Melanocyte of skin (primary cell): ENCODE measurements at places on chromosomes 3 and 15. TPM values are rescaled to one million over a fixed set of nuclear protein-coding genes. Genes with fewer than 3 reads are reported as not detected.

SAMD7 gene
- not detected in 2 replicates for total RNA-seq

CFAP100 gene
- total RNA-seq: not detected in 2 replicates

SIDT1 gene
- total RNA-seq: under 0.01 TPM in 2 replicates

PLAAT1 gene
- 0.34 and 2.9 TPM in 2 replicates for total RNA-seq

GYG1 gene
- 41.0 TPM in 2 replicates for total RNA-seq

CCDC39 gene
- not detected in 2 replicates for total RNA-seq

POC1A gene
- 5.8 and 7.9 TPM in 2 replicates for total RNA-seq

EAF2 gene
- total RNA-seq: 2.0 and 2.7 TPM in 2 replicates

PLA2G4F gene
- under 0.01 TPM in 1 of 2 replicates, not detected in the other for total RNA-seq

DCLK3 gene
- total RNA-seq: under 0.01 TPM in 1 of 2 replicates, not detected in the other

EPHB1 gene
- total RNA-seq: 0.36 TPM in 1 of 2 replicates, not detected in the other

FBXW12 gene
- not detected in 2 replicates for total RNA-seq

RHOV gene
- under 0.01 and 0.36 TPM in 2 replicates for total RNA-seq

ANKUB1 gene
- not detected in 2 replicates for total RNA-seq

TGFBR2 gene
- total RNA-seq: 50.2 and 108 TPM in 2 replicates

RAB43 gene
- 25.3 and 29.0 TPM in 2 replicates for total RNA-seq

MOBP gene
- under 0.01 and 0.15 TPM in 2 replicates for total RNA-seq

TP63 gene
- 0.31 TPM in 1 of 2 replicates, not detected in the other for total RNA-seq

PTX3 gene
- total RNA-seq: 2.0 and 3.2 TPM in 2 replicates

SGO1 gene
- 6.2 and 10.3 TPM in 2 replicates for total RNA-seq

VEPH1 gene
- 158 and 274 TPM in 2 replicates for total RNA-seq

ARL14 gene
- total RNA-seq: not detected in 2 replicates

INKA1 gene
- total RNA-seq: 7.6 and 13.7 TPM in 2 replicates

HIGD2B gene
- under 0.01 and 0.36 TPM in 2 replicates for total RNA-seq

LRRC3B gene
- not detected in 2 replicates for total RNA-seq

MEIS2 gene
- 2.1 and 4.7 TPM in 2 replicates for total RNA-seq

TGM4 gene
- total RNA-seq: not detected in 2 replicates

FANCD2OS gene
- total RNA-seq: not detected in 2 replicates

NIT2 gene
- 28.0 and 45.5 TPM in 2 replicates for total RNA-seq

FBXL22 gene
- under 0.01 and 0.73 TPM in 2 replicates for total RNA-seq

MYH15 gene
- total RNA-seq: under 0.01 and 0.31 TPM in 2 replicates

FBLN2 gene
- total RNA-seq: 0.46 and 0.67 TPM in 2 replicates

SYNPR gene
- total RNA-seq: not detected in 2 replicates

C3orf70 gene
- 7.6 and 16.7 TPM in 2 replicates for total RNA-seq

SLC15A2 gene
- total RNA-seq: 0.69 and 0.73 TPM in 2 replicates

GOLGA6L4 gene
- 0.73 and 1.0 TPM in 2 replicates for total RNA-seq

BCL2A1 gene
- 67.1 and 138 TPM in 2 replicates for total RNA-seq

SLTM gene
- total RNA-seq: 45.8 and 71.2 TPM in 2 replicates

GABRB3 gene
- total RNA-seq: 0.33 and 0.62 TPM in 2 replicates

SNUPN gene
- total RNA-seq: 28.2 and 31.6 TPM in 2 replicates
